ENCODE measurements at places on chromosomes 3 and 15.

DNA sequence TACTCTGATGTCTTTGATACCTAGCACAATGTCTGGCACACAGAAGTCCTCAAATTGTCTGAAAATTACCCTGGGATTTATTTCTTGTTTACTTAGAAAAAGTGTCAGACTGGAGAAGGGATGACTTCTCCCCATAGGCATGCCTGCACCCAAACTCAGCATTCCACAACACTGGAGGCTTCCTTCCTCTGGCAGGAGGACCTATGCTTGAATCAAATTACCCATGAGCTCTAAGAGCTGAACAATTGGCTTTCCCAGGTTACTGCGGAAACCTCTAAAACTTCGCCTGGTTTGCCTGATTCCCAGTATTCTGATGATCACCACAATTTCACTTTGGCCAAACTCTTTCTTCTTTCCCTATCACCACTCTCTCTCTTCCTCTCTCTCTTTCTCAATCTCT is 217.4 kb downstream of the DIPK2A start:
- DNase-seq = no peak

GRCh38 chr3:114336122-114336697 is 42.4 kb downstream of the TIGIT start:
- DNase-seq = peak; percentile 37

DNA sequence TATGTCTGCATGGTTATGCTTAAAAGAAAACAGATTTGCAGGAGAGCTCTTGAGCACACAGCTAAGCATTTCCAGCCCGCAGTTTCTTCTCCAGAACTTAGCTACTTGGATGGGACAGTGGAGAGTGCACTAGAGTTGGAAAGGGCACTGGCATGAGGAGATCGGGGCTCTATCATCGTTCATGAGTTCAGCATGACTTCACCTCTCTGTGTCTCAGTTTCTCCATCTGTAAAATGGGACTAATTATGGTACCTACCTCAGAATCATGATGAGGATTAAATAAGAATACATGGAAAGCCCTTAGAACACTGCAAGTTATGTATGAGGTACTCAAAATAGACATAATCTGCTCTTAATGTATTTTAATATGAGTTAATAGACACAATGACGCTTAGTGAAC is 69.9 kb downstream of the CMTM8 start:
- DNase-seq = no peak

- no peak for DNase-seq
Observed at GRCh38 chr3:21509731-21510470, 241.1 kb downstream of the ZNF385D start.

GRCh38 chr3:46943237-46944187 is 33.0 kb downstream of the CCDC12 start:
- DNase-seq = peak; percentile 30
